ENCODE measurements at places on chromosomes 3 and 15.

- no peak for DNase-seq
Measured at GRCh38 chr3:25495726-25496253, 67.7 kb downstream of the RARB start.

DNA sequence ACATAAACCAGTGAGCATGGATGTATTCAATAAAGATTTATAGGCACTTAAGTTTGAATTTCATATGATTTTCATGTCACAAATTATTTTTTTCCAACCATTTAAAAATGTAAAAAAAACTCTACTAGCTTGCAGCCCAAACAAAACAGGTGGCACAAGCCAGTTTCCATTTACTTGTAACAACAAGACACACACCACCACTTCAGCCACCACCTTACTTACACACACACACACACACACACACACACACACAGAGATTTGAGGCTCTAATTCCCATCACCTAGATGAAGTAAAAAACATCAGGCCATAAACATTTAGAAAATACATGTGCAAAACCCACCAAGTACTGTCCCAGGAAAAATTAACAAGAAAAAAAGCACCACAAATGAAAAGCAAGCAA lies 25.3 kb downstream of the MYO9A start:
- DNase-seq, result no peak

DNA sequence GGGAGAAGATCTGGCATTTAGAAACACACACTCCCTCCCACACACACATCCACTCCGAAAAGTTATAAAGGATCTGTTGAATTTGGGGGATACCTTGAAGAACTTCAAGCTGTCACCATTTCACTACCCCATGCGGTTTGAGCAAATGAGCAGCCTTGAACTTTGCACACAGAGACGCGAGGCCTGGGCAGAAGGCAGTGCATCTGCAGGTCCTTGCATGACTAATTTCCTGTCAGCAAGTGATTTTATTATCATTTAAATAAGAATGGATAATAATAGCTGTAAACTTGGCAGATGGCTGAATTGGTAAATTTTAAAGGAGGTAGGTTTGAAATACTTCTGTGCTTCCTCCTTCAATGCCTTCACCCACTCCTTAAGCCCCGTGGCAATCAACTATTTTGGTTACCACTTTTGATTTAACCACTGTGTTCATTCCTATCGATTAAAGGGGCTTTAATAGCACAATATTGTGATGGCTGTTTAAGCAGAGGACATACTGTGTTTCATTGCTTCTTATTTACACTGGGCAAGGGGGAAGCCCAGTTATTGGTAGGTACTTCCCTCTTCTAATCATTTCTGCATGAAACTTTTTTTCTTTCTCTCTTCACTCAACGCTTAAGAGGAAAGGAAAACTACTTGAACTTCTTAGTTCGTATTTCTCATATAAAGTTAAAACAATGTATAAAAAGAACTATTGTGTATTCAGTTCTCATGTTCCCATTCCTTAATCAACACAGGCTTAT lies 108.1 kb downstream of the ROBO2 start:
- no peak for DNase-seq

GRCh38 chr15:97902140-97902780 lies 58.2 kb upstream of the ARRDC4 start:
- DNase-seq, result no peak

DNA sequence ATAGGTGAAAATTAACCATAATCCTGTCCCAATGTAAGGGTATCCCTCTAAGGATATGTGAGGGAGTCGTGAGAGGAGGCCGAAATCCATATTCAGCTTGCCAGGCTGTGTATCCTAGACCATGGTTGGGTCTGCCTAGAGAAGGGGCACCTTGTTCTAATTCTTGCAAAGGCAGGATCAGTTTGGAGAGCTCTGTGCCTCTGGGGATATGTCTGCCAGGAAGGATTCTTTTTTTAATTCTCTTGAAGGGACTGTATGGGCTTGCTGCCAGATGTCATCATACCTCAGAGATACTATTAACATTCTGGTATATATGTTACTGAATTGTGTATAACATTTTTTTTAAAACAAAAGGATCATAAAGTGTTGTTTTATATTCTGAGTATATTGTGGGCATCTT lies 2.4 kb downstream of the ATP1B3 start:
- no peak for DNase-seq

DNA sequence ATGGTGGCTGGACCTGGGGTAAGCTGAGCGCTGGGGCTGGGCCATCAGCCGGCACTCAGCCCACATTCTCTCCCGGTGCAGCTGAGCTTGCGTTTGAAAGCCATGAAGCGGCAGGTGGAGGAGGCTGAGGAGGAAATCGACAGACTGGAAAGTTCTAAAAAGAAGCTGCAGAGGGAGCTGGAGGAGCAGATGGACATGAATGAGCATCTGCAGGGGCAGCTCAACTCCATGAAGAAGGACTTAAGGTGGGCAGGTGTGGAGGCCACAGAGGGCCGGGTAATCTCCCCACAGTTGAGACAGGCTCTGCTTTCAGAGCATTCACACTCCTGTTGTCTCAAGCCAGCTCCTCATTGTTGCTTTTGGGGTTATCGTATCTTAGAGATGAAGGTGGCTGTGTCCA lies 45.7 kb upstream of the MYZAP start:
- no peak for DNase-seq

DNA sequence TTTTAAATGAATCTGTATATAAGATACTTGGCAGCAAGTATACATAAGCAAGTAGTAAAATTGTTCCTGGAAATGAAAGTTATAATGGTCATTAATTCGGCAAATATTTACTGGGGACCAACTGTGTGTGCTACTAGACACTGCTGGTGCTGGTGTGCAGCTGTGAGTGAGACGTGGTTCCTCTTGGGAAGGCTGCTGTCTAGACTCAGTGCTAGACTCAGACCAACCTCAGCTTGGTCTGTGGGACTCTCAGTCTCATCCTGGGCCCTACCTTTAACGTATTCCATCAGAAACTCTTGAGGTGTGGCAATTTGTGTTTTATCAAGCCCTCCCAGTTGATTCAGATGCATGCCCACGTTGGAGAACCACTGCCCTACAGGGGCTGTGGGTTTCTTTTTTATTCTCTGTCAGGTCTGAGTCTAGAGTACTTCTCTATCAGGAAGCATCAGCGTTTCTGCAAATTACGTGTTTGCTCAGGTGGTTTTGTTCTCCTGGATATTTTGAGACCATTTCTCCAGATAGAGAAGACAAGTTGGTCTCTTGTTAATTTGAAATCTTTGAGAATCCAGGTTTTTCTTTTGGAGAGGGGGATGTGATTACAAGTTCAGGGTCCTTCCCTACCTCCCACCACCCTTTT lies 6.8 kb downstream of the TLNRD1 start:
- no peak for DNase-seq

DNA sequence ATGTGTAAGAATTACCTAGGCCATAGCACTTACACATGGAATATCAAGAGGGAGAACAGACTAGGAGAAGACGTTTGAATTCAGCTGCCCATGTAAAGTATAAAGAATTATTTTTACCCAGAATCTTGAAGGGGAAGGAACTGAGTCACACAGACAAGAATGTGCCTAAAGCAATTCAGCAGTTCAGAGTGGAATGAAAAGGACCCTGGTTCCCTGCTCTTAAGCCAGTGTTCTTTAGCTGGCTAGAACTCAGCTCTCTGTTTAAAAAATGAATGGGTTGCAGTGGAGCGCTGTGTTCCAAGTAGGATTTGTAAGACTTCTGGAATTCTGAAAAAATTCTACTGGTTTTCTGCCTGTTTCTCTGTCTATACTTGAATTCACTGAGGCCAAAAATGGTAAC lies 440.2 kb downstream of the LPP start:
- no peak for DNase-seq

DNA sequence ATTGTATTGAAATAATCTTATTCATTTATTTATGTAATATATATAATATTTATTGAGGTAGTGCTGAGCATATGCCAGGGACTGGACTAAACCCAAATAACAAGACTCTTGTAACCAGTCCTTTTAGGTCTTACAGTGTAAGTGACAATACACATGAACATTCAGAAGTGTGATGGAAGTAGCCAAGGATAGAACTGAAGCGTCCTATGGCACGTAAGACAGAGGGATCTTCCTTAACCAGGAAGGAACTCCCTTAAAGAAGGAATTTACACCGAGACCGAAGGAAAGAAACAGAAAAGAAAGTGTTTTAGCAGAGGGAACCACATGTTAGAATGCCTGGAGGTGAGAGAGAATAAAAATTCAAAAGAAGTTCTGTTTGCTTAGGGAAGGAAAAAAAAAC lies 23.6 kb upstream of the CLDN1 start:
- no peak for DNase-seq

GRCh38 chr3:150747886-150748683 lies 14.9 kb downstream of the SIAH2 start:
- DNase-seq, result no peak

- no peak for DNase-seq
Measured at GRCh38 chr3:42027571-42027970, 63.6 kb upstream of the TRAK1 start.

DNA sequence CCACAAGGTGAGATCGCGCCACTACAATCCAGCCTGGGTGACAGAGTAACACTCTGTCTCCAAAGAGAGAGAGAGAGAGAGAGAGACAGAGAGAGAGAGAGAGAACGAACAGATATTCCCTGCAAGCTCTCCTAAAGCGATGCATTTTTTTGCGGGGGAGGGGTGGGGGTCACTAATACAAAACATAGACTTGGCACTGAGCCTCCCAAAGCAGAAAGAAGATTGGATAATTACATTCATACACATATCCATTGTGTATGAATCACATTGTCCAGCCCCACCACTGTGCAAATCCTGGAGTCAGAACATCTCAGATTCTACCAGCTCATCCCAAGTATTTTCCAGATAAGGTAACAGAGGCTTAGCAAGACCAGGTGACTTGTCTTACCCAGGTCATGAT lies 459.9 kb downstream of the MAGI1 start:
- no peak for DNase-seq

GRCh38 chr3:139933766-139934165 lies 1.2 kb upstream of the CLSTN2 start:
- no peak for DNase-seq

- DNase-seq, result no peak
Measured at GRCh38 chr3:8899876-8900460, 63.3 kb downstream of the RAD18 start.

DNA sequence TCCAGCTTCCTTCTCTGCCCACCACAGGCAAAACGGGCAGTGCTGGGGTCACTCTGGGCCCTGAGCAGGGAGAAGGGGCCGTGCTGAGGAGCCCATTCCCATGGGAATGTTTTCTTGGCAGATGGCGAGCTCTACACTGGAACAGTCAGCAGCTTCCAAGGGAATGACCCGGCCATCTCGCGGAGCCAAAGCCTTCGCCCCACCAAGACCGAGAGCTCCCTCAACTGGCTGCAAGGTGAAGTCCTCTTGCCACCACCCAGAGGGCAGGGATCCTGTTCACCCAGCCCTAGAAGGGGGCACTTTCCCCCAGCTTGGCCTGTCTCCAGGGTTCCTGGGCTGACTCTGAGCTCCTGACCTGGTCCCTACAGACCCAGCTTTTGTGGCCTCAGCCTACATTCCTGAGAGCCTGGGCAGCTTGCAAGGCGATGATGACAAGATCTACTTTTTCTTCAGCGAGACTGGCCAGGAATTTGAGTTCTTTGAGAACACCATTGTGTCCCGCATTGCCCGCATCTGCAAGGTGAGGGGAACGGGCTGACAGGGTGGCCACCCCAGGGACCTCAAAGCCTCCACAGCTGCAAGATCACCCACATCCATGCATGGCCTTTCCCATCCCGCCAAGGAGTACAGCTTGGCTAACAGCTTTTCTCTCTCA lies 12.4 kb downstream of the CIB1 start:
- no peak for DNase-seq

GRCh38 chr3:179865861-179866505 lies 170.8 kb downstream of the PEX5L start:
- DNase-seq, result no peak

- no peak for DNase-seq
Measured at GRCh38 chr15:55277116-55277564, 12.5 kb downstream of the RAB27A start.

DNA sequence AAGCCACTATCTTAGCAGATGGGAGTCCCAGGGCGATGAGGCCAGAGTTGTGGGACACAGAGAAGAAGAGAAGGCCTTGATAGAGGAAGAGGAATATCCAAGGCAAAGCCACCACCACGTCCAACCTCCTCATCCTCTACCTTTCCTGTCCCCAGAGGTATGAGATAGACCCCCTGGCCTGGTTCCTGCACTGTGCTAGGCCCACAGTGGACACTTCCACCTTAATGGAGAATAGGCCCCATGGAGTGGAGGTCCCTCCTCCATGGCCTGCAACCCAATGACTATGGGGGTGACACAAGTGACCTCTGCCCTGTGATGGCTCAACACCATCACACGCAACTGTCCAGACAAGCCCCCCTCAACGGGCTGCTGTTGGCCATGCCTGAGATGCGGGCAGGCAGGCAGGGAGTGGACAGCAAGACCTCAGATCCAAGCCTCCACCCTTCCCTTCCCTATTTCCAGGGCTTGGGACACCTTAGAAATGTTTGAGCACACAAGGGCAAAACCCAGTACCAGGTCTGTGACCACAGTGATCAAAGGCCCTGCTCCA lies 36.8 kb downstream of the GRAMD2A start:
- no peak for DNase-seq

DNA sequence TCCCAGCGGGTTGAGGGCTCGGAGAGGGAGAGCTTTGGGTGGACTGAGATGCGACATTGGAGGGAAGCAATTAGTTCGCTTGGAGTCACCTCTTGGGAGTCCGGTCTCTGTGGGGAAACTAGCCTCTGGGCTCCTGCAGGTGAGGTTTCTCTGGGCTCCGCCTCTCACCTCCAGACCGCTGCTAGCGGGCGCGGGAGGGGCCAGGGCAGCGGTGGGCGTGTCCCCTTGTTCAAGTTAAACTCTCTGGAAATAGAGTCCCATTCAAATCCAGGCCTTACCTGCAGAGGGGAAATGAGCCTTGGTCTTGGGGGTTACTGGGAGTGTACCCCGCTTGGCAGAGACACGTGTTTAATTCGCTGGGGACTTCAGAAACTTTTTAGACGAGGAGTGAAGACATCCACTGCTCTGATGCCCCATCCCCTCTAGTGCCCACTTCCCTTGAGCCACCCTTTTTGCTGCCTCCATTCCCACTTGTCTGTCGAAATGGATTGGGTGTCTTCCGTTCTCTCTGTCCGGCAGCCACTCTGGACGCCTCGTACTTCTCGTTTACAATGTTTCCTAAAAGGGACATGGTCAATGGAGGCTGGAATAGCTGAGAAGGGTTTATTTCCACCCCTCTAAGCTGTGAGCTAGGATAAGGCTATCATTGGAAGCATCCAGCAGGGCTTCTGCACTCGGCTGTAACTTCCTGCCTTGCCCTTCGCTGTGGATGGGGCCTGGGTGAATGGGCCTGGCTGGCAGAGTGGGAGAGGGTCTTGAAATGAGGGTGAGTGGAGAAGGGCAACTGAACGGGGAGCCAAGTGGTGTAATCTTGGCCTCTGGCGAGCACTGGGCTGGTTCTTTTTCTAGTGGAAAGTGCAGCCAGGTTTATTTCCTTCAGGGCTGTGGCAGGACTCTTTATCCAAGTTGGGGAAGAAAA lies 1.1 kb downstream of the MITF start:
- DNase-seq, result no peak
